ENCODE measurements at places on chromosomes 3 and 15.
A peak's percentile ranks its signal among the peaks of the same experiment; 100 is the strongest.

DNA sequence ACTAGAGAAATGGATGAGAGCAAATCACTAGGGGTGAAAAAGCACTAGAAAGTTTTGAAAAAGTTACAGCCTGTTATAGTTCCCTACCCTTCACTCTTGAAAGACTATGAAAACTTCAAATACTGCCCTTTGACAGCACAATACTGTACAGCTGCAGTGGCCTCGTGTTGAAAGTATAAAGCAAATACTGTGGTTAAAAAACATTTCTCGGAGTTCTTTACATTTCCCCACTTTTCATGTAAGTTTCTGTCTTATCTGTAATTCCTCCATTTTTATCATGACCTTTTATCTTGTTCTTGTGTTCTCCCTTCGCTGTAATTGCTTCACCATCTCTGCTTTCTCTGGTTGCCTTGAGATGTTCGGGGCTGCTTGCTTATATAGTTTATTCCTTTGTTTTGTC is 423.8 kb upstream of the CFAP20DC start:
- no peak for DNase-seq

- DNase-seq: peak; percentile 81
Observed at GRCh38 chr15:48177766-48178647, at the start of gene MYEF2. TSS of gene MYEF2 (minus strand) at chr15:48178295. CDS start at chr15:48178237, 58 bp downstream.

- DNase-seq: no peak
Observed at GRCh38 chr15:72902245-72902918, 118.8 kb upstream of the ADPGK start.

DNA sequence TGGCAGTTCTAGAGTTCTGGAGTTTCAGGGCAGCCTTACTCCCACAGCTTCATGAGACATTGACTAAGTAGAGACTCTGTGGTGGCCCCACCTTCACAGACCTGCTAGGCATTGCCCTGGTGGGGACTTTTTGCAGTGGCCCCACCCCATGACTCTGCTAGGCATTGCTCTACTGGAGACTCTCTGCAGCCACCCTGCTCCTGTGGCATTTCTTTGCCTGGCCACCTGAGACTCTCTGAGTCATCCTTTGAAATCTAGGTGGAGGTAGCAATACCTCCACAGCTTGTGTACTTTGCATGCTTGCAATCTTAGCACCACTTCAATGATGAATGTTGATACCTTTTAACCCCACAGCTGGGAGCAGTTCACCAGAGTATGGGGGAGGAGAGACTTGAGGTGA is 40.6 kb upstream of the DHX36 start:
- no peak for DNase-seq

GRCh38 chr15:90145259-90145658 is 43.0 kb upstream of the IDH2 start:
- no peak for DNase-seq

GRCh38 chr3:124586126-124587052 is 143.9 kb upstream of the UMPS start:
- DNase-seq: no peak

DNA sequence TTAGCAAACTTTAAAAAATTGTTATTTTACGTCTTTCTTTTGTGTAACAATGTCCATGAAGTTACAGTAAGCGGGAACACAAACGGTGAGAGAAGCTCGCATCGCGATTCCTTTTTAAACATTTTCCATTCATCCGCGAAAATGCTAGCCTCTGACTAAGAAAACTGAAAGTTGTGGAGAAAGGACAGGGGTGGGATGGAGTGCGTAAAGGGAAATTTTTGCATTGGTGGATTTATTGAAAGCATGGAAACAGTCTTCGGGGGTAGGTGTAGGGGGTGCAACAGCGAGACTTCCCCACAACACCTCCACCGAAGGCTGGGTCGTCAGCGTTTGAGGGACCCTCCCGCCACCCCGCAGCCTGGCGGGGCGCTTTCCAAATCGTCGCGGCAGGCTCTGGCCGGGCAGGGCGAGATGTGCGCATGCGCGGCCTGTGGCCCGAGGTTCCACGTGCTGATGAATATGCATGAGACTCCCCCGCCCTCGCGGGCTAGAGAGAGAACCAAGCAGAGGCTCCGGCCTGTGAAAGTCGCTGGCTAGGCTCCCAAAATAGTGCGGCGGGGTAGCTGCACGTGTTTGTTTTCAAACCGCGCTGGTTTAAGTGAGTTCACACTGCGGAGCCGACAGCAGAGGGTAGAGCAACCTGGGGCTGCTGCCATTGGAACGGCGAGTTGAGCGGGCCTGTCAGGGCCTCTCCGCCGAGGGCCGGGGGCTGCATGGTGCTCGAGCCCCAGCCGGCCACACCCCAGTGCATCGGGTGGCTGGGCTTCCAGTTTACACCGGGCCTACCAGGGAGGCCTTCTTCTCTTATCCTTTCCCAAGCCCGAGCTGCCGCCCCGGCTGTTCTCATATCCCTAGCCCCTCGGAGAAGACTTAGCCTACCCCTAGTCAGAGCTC is 9.9 kb downstream of the ZIC1 start:
- DNase-seq: no peak

DNA sequence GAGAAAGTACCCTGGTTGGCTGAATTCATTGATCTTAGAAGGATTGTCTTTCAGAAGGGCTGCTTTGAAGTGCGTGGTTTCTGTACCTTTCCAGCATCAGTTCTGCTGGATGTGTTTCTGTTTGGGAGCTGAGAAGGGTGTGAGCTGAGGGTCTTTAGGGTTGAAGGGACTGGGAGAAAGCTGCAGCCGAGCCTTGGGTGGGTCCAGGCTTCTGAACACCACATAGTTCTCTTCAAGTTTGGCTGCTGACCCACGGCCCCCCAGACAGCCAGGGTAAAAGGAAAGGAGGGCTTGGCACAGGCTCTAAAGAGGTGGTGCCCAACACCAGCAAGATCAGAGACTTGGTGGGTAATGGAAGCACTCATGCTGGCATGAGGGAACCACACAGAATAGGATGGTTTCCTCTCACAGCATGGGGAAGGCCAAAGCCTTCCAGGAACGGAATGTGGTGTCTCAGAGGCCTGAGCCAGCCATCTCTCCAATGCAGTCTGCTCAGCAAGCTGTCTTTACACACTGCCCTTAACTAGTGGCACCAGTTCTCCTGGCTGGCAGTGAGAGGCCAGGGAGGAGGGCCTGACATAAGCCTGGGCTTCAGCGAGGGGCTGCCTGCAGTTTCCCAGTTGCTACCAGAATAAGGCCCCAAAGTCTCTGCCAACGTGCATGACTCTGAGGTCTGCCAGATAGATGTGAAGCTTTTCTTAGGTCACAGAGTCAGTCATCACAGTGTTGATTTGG is 239.0 kb upstream of the TRIM42 start:
- no peak for DNase-seq

GRCh38 chr15:58742022-58742813 is 7.3 kb downstream of the ADAM10 start:
- DNase-seq: no peak

GRCh38 chr15:47987908-47988532 is 132.8 kb upstream of the SLC24A5 start:
- DNase-seq: peak; percentile 4

DNA sequence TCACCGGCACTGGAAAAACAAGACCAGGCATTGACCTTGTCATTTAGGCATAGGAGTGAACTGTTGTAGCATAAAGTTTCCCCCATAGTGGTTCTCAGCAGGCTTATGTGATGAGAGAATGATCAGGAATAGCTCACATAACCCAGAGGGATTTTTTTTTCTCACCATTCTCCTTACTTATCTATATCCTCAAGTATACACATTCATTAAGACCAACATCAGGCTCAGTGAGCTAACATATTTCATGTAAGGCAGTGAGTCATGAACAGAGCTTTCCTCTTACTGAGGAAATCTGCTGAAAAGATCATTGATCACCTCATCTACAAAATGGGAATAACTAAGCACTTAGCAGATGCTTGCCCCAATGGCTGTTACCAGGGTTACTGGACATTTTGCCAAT is 396.6 kb upstream of the TMCO5A start:
- no peak for DNase-seq

- DNase-seq: no peak
Observed at GRCh38 chr3:179016979-179017670, 54.5 kb downstream of the ZMAT3 start.

DNA sequence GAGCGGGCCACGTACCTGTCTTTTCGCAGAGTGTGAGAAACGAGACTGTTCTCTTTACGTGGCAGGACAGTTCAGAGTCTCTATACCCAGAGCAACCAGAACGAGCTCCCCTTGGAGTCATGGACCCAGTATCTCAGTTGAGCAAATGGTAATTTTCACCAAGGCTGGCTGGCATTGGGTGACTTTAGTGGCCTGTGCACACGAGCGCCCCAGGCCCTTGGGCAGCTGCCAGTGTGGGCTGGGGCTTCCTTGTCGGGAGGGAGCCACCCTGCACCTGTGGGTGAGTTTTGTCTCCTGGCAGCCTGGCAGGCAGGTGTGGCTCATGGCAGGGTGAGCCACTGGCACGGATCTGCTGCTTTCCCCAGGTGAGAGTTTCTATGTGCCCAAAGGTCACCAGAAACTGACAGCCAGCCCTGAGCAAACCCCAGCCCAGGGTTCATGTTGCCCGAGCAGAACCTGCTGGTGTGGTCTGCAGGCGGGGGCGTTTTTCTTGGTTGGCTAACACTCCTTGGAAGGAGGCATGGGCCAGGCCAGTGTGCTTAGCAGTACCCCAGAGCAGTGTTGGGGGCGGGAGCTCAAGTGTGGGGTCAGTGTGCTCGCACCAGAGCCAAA is 135.0 kb downstream of the TJP1 start:
- DNase-seq: no peak

DNA sequence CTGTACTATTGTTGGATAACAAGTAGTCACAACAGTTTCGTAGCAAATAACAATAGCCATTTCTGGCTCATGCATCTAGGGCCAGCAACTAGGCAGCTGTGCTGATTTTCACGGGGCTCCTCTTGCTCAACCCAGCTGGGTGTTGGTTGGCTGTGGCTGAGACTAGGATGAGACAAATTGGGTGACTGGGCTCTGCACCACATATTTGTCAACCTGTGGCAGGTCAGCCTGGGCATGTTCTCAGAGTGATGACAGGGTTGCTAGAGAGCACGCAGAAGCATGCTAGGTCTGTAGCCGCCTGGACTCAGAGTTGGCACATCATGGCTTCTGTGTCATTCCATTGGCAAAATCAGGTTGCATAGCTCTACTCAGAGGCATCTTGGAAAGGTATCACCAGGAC is 175.9 kb downstream of the OTOL1 start:
- DNase-seq: no peak

- peak; percentile 44 for DNase-seq
Observed at GRCh38 chr15:78726870-78727551, 84.3 kb downstream of the ADAMTS7 start.

DNA sequence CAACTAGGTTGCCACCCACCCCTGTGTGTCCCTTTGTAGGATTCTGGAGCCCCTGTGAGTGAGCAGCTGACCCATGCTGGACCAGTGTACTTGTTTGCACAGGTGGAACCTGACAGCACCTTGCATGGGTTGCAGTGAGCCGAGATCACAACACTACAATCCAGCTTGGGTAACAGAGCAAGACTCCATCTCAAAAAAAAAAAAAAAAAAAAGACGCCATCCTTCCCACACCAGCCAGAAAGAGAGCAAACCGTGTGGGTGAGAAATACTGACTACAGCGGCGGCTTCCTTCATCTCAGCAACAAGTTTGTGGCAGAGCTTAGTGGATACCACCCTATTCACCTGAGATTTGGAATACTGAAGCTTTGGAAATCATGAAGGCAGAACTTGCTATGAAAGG is 746 bp upstream of the CD80 start:
- DNase-seq: no peak

GRCh38 chr3:171901615-171902312 is 58.6 kb downstream of the TMEM212 start:
- peak; percentile 44 for DNase-seq

- DNase-seq: no peak
Observed at GRCh38 chr15:73442421-73442820, 543 bp upstream of the REC114 start.

- DNase-seq: no peak
Observed at GRCh38 chr3:115666920-115667737, 43.8 kb downstream of the GAP43 start.

DNA sequence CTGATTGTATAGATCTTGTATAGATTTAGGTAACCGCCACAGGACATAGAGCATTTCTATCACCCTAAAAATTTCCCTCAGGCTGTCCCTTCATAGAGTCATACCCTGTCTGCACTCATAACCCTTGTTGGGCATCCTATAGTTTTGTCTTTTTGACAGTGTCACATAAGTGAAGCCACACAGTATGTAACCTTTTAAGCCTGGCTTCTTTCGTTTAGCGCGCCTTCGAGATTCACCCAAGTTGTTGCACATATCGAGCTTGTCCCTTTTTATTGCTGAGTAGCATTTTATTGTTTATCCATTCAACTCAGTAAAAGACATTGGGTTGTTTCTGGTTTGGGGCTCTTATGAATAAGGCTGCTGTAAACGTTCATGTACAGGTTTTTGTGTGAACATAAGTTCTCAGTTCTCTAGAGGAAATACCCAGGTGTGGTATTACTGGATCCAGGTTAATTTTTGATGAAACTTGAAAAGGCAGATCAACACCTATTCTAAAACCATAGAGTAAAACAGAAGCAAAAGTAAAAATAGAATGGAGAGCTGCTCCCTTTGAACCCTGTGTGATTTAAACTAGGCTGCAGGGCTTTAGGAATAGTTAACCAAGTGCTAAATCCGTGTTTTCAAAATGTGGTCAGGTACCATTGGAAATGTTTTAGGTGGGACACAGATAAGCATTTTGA is 49.5 kb downstream of the CD86 start:
- DNase-seq: no peak

- DNase-seq: no peak
Observed at GRCh38 chr3:42498034-42498433, 4.4 kb upstream of the VIPR1 start.

DNA sequence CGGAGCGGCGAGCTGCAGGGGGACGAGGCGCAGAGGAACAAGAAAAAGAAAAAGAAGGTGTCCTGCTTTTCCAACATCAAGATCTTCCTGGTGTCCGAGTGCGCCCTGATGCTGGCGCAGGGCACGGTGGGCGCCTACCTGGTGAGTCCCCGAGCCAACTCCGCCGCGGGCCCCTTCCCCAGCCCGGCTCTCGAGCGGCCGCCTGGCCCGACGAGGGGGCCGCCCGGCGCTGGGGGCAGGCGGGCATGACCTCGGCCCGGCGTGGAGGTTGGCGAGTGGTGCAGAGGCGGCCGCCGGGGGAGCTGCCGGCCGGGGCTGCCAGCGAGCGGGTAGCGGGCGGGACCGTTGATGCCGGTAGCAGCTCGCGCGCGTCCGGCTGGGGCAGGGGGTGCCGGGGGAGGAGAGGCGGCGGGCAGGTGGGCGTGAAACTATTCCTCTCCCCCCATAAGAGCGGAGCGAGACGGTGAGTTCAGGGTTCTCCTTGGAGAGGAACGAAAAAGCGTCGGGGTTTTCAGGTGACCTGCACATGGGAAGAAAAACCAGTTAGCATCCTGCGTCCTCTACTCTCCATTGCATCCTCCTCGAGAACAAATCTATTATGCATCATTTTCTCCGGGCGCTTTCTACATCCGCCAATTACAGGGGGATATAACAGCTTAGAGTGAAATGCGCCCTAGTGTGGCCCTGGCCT is 585 bp downstream of the SLCO3A1 start:
- DNase-seq: peak; percentile 45

DNA sequence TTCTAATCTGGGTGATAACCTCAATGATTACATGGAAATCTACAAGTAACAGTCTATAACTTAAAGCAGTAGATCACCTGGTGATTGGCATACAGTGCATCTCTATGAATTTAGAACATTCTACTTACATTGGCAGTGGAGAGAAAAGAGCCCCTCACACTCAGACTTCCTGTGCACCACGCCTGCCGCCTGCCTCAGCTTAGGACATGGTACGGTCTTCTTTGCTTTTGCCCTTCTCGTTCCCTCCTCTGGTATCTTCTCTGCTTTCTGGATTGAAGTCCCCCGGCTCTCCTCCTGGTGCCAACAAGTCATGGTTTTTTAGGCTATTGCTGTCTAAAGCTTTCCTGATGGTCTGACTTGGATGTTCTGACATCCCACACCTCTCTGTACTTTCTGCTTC is 7.9 kb upstream of the KCNMB3 start:
- DNase-seq: no peak

- DNase-seq: peak; percentile 53
Observed at GRCh38 chr3:48157950-48158376, 30.3 kb downstream of the CDC25A start.
